AG09309 (cell line): ENCODE measurements at places on chromosomes 12 and 14.
A peak's percentile ranks its signal among the peaks of the same experiment; 100 is the strongest.

GRCh38 chr12:105961821-105962671 lies 176.7 kb downstream of the NUAK1 start:
- DNase-seq = no peak

DNA sequence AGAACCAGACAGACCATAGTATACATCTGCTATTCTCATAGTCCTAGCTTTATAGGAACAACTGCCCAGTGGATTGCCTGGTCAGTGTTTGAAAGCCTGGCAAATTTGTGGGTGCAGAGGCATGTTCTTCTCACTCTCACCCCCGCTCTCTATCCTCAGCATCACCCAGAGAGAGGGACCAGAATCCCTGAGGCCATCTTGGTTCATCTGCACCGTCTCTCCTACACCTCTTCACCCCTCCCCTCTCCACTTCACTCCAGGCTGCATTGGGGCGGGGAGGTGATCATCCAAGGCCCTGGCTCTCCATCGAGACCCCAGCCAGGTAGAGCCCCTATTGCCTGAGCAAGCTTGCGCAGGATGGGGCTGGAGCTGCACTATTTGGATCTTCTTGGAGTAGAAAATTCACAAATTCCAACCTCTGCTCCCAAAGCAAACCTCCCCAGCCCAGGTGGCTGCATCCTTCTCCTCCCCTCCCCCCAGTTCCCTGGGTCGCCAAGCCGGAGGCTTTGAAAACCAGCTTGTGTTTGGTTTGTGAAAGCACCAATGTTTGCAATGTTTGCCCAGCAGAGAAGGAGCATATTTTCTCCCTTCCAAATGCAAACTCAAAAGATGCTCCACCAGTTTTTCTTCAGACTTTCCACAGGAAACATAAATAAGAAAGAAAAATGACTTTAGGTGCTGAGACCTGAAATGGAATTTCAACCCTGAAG lies 18.6 kb upstream of the COL2A1 start:
- DNase-seq = no peak

DNA sequence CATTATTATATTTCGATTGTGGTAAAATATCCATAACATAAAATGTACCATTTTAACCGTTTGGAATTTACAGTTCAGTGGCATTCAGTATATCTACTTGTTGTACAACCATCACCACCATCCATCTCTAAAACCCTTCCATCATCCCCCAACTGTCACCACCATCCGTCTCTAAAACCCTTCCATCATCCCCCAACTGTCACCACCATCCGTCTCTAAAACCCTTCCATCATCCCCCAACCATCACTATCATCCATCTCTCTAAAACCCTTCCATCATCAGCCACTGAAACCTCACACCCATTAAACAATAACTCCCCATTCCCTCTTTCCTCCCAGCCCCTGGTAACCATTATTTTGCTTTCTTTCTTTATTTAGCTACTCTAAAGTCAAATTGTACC lies 144.2 kb upstream of the EEA1 start:
- DNase-seq = no peak

GRCh38 chr14:103142026-103142425 lies 18.8 kb downstream of the TNFAIP2 start:
- DNase-seq = no peak

DNA sequence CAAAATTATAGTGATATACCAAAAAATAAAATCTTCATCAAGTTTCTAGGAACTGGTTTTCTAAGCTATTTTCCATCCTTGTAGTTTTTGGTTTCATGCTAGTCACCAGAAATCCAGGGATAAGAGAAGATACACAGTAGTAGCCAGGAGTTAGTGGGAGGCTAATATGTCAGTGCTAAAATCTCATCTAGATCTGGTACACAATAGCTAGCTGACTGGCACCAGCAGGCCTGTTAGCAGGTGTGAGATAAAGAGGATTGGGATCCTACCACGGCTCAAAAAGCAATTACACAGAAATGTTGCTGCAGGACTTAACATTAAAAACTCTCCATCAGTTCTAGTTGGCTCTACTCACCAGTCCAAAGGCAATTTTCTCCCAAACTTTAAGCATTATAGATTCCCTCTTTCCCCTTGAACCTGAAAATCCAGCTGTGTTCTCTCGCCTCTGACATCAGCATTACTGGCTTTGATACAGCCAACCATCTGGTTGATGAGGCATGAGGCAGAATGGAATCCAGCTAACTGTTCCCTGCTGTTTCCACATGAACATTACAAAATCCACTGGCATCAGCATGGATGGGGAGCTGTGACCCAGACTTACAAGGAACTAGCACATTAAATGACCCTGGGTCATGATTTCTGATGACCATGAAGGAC lies 41.8 kb upstream of the CCDC196 start:
- DNase-seq = no peak

DNA sequence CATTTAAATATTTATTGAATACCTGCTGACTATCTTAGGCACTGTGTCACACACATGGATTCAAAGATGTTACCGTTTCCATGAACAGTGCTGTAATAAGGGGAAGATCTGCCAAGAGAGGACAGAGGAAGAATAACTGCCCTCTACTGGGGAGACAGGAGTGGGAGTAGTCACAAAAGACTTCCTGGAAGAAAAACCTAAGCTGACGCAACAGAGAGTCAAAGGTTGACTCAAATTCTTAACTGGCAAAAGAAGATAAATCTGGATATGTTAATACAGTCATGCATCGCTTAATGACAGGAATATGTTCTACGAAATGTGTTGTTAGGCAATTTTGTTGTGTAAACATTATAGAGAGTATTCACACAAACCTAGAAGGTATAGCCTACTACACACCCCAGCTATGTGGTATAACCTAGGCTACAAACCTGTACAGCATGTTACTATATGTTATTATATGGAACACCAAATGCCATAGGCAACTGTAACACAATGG lies 51.5 kb downstream of the DCAF5 start:
- DNase-seq = peak; percentile 85

- DNase-seq = no peak
Observed at GRCh38 chr14:54785136-54785777, 117.4 kb downstream of the GCH1 start.

DNA sequence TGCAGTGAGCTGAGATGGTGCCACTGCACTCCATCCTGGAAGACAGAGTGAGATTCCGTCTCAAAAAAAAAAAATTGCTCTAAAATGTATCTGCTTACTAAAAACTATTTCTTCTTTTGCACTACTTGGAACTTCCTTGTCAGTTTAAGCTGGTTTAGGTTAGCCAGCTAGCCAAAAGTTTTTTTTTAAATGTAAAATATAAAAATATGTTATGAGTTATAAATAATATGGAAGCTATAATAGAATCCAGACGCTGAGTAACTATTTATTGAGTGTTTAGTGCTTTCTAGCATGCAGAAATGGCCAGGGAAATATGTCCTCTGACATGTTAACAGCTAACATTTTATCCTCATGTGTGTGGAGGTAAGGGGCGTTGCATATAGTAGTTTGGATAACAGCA lies 85.6 kb downstream of the PLEKHA5 start:
- DNase-seq = no peak

- DNase-seq = no peak
Observed at GRCh38 chr14:102683399-102684297, 91.2 kb downstream of the RCOR1 start.

- no peak for DNase-seq
Observed at GRCh38 chr12:1799051-1799881, 21.1 kb upstream of the LRTM2 start.

DNA sequence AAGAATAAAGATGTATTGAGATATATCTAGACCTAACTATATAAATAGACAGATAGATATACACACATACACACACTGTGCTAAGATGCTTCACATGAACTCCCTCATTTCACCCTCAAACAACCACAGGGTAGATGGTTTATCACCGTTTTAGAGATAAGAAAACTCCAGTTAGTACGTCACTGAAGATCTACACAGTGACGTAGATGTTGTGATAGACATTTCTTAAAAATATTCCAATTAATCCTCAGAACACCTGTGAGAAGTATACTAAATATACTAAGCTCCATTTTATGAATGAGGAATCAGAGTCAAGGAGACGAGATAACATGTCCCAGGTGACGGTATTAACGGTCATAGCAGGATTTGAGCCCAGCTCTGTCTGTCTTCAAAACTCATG lies 31.5 kb downstream of the CCDC60 start:
- no peak for DNase-seq

DNA sequence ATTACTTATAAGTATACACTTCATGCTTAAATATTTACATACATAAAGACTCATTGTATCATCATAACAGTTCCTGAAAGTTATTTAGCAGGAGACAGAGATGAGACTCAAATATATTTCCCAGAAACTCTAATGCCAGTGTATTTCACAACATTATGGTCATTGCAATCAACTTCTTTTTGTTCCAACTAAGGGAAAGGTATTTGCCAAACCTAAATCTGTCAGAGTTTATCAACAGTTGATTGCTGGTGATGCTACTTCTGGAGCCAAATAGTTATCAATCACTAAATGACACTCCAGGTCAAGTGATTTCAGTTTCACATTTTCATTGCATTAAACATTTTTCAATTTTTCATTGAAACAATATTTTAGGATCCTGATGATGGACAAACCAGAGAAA lies 72.1 kb upstream of the AVPR1A start:
- no peak for DNase-seq

DNA sequence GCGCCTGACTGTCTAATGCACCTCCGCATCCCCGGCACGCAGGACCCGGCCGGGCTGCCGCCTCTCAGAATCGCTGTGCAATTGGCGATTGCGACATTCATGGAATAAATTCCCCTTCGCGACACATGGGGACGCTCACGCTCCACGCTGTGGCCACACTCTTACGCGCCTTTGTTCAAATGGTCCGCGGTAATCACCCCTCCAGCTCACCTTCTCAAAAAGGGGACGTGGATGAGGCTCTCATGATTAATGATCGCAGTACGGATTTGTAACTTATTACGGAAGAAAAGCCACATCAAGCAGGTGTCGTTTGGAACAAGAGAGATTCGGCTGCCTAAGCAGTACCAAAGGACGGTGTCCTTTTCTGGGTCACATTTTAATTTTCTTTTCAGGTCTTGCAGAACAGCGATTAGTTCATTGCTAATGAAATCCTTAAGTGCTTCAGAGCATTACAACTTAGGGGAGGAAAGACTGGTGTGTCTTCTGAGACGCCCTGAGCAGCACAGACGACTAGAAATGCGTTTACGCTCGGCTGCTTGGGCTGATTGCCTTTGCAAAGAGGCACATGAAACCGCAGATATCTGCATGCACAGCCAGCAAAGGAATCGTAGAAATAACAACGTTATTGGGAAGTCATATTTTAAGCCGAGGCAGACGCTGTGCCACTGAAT lies 37.3 kb upstream of the ADGRD1 start:
- peak; percentile 8 for DNase-seq

DNA sequence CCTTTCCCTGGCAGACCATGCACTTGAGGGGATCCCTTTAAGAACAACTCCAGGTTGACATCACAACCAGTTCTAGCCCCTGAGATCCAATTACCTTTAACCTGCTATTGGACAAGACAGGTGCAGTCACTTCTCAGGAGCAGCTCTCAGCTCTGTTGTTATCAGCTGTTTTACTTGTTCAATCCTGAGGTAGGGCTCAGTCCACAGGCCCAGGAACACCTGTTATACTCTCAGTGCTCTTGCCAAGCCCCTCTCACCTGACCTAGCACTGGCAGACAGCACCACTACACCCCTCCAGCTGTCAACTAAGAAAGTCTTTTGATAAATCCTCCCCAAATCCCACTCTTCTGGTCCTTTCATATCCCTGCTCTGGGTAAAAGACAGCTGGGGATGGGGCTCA lies 163.9 kb upstream of the TMTC2 start:
- no peak for DNase-seq

GRCh38 chr14:100293497-100294212 lies 12.6 kb downstream of the SLC25A29 start:
- no peak for DNase-seq

DNA sequence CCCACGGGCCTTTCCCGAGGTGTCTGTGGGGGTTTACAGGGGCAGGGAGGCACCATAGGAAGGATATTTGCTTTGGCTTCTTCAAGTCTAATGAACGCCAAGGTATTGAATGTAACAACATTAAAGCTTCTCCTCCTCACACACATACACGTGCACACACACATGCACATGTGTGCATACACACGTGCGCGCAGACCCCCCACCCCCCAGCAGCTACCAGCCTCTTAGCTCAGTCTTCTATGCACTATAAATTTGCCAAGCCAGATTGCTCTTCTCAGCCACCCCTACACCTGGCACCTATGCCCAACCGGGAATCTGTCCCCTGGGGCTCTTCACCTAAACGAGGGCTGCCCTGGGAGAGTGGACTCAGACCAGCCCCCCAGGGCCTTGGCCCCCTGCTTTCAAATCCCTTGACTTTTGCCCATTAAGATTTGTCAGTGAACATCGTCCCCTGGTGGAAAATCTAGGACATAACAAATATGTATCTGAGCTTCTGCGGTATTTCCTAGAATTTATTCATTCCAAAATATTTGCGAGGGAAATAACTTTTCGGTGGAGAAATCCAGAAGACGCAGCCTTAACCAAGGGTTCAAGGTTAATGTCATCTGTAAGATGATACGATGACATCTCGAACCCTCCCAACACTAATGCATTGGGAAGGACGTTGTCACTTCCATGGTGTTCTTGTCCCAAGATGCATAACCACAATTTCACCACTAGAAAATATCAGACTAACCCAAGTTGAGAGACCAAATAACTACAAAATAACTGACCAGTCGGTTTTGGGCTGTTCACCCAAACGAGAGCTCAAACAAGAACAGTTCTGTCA lies 330.4 kb downstream of the MED13L start:
- no peak for DNase-seq

GRCh38 chr12:11133162-11133561 lies 1.3 kb downstream of the TAS2R30 start:
- DNase-seq = no peak

DNA sequence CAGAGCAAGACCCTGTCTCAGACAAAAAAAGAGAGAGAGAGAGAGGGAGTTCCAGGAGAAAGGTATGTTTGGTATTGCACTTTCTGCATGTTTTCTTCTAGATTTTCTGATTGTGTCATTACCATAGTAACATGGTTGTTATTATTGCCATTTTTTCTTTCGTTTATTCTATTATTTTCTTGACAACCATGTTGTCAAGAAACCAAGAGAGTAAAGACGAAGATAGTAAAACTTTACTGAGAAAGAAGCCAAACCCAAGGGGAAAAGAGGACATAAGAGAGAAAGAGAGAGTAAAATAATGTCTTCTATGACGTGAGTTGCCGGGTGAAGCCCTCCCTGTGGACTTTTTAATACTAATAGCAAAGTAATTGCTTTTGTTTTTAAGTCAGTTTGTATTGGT lies 1186.0 kb upstream of the SEL1L start:
- DNase-seq = no peak
